ENCODE measurements at places on chromosomes 13 and 19. TPM values are rescaled to one million over a fixed set of nuclear protein-coding genes. Genes with fewer than 3 reads are reported as not detected.

GRCh38 chr19:35264268-35265125 is 4.3 kb upstream of the USF2 start:
- H3K4me1 ChIP-seq = peaks cover 21% of the 10 kb centered on the region
- H3K36me3 ChIP-seq = peaks cover 11% of the 10 kb centered on the region
- no peak overlapping the region for H3K4me3 ChIP-seq
- peak overlapping the region; percentile 74 for H3K27ac ChIP-seq

The C19orf85 gene
- total RNA-seq = not detected

The SGCG gene
- not detected for total RNA-seq

The SSC5D gene
- total RNA-seq = 0.70 TPM

The ZFR2 gene
- 0.23 TPM for total RNA-seq

The CLC gene
- not detected for total RNA-seq

GRCh38 chr13:49023431-49023830 is 47.7 kb downstream of the FNDC3A start:
- H3K27ac ChIP-seq = no peak overlapping the region
- no peak for DNase-seq
- H3K4me1 ChIP-seq = peaks cover 25% of the 10 kb centered on the region
- peaks cover 28% of the 10 kb centered on the region for H3K36me3 ChIP-seq
- no peak overlapping the region for H3K4me3 ChIP-seq
- H3K27me3 ChIP-seq = no peaks in the 10 kb centered on the region

The ZNF665 gene
- 9.3 TPM for total RNA-seq

GRCh38 chr19:28606269-28607032 is 606.5 kb downstream of the UQCRFS1 start:
- H3K27ac ChIP-seq = no peak overlapping the region
- peaks cover 2% of the 10 kb centered on the region for H3K36me3 ChIP-seq
- no peaks in the 10 kb centered on the region for H3K4me1 ChIP-seq
- no peaks in the 10 kb centered on the region for H3K27me3 ChIP-seq
- no peak for DNase-seq

- H3K36me3 ChIP-seq = no peaks in the 10 kb centered on the region
- DNase-seq = no peak
- H3K4me3 ChIP-seq = no peak overlapping the region
Observed at GRCh38 chr13:33230178-33230881, 55.2 kb downstream of the STARD13 start.

The TTC9B gene
- total RNA-seq = not detected

The MBD3L3 gene
- not detected for total RNA-seq

- H3K36me3 ChIP-seq = peaks cover 28% of the 10 kb centered on the region
- H3K27ac ChIP-seq = no peak overlapping the region
- peaks cover 1% of the 10 kb centered on the region for H3K27me3 ChIP-seq
- H3K4me1 ChIP-seq = peaks cover 25% of the 10 kb centered on the region
Observed at GRCh38 chr13:30465343-30465592, 468 bp downstream of the HMGB1 start.

DNA sequence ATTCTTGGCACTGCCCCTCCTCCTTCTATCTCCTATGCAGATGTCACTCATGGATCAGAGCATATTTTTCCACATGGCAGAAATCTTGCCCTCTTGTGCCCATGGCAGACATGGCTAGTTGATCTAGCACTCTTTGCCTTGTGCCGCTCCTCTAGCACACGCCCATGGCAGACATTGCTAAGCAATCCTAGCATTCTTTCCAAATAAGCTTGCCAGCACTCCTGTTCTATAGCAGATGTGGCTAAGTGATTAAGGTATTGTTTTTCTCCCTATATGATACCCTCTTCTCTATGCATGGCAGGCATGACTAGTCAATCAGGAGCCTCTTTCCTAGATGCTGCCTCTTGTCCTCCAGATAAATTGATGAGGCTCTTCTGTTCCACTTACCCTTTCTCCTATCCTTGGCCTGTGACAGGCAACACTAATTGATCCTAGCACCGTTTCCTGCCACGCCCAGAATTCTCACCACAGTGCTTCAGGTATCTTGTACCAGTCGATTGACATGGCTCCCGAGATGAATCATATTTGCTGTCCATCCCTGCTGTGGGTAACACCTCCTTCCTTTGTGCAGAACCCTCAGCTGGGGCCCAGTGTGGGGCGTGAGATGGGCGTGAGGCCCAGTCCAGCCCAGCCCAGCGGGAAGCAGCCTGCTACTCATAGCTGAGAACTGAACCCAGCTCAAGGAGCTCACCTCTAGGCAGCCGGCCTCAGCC is 26.9 kb downstream of the TMED1 start:
- peak; percentile 68 for DNase-seq
- no peak overlapping the region for H3K4me3 ChIP-seq
- peaks cover 26% of the 10 kb centered on the region for H3K4me1 ChIP-seq
- peak overlapping the region; percentile 51 for H3K27ac ChIP-seq
- peaks cover 29% of the 10 kb centered on the region for H3K36me3 ChIP-seq

GRCh38 chr13:97849305-97849704 is 104.2 kb upstream of the IPO5 start:
- DNase-seq = no peak
- H3K27ac ChIP-seq = no peak overlapping the region
- no peak overlapping the region for H3K4me3 ChIP-seq
- peaks cover 12% of the 10 kb centered on the region for H3K27me3 ChIP-seq
- H3K4me1 ChIP-seq = peaks cover 2% of the 10 kb centered on the region

GRCh38 chr19:3492131-3492839 is 8.2 kb downstream of the DOHH start:
- H3K4me1 ChIP-seq = peaks cover 12% of the 10 kb centered on the region
- peaks cover 17% of the 10 kb centered on the region for H3K36me3 ChIP-seq
- H3K27me3 ChIP-seq = no peaks in the 10 kb centered on the region
- no peak overlapping the region for H3K27ac ChIP-seq

DNA sequence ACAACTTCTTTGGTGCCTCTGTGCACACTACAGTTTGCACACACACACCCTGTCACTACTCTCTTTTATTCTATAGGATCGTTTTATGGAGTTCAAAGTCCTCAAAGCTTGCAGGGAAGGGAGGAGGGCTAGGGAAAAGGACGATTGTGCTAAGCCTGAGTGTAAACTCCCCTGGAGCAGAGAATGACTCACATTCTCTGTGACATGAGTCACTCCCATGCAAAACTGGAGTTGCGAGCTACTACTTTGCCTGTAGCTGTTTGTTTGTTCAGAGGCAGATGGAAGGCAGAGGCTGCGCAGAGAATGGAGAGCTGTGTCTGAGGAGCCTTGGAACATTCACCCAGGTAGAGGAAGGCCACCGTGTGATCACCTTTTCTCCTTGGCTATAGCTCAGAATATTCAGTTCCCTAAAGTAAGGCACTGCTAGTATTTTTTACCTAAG is 80.5 kb upstream of the MBNL2 start:
- peak; percentile 30 for DNase-seq
- no peak overlapping the region for H3K4me3 ChIP-seq
- peaks cover 12% of the 10 kb centered on the region for H3K27me3 ChIP-seq
- peaks cover 10% of the 10 kb centered on the region for H3K4me1 ChIP-seq

GRCh38 chr13:104281910-104282309 is 1215.7 kb upstream of the SLC10A2 start:
- no peak for DNase-seq
- H3K36me3 ChIP-seq = no peaks in the 10 kb centered on the region

DNA sequence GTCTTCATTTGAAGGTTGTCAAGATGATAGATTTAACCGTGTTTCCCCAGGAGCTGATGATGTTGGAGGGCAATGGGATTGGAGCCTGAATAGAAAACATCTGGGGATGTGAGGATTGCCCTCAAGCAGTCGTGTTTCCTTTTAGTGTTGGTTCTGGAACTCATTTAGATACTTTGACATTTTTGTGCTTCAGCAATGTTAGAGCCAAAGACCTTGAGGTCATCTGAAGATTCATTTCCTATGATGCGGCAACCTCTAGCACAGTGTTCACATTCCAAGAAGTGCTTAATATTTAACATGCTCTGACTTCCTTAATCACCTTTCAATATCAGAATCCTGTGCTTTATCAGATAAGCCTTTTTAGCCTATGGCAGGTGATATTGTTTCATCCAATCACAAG is 82.7 kb downstream of the SLC10A2 start:
- no peaks in the 10 kb centered on the region for H3K4me1 ChIP-seq
- H3K27ac ChIP-seq = no peak overlapping the region
- no peaks in the 10 kb centered on the region for H3K36me3 ChIP-seq
- no peak for DNase-seq

DNA sequence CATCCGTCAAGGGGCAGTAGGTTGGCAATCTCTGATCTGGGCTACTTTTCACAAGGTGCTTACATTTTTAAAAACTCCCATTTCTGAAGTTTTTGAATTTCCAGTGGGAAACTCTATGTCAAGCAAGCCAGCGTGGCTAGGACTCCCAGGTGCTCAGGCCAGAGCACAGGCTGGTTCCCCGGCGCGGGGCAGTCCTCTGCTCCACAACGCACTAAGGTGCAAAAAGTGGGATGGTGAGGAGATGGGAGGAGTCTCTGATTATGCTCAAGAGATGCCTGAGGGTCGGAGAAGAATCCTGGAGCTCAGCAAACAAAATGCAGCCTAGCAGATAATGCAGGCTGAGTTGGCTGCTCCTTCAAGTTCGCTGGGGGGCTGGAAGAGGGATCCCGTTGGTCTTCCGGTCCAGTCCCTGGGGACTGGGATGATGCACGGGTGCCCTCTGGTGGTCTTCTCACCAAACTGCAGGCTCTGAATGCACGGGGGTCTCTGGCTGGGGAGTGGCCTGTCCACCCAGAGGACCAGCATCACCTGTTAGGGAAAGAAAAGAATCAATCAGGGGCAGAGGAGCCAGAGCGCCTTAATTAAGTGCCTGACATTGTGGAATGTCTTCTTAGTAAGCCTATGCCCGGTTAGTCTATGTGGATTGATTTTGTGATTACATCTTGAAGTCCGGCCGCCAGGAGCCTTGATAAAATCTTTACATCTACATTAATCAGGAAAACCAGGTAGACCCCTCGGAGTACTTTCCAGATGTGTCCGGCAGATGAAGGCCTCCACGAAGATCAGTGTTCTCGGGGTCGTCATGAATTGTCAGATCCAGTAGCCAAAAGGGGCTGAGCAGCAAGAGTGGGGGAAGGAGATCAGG is 244.4 kb upstream of the MAB21L1 start:
- peak; percentile 61 for DNase-seq
- H3K4me1 ChIP-seq = no peaks in the 10 kb centered on the region
- no peaks in the 10 kb centered on the region for H3K36me3 ChIP-seq
- no peak overlapping the region for H3K27ac ChIP-seq
- no peak overlapping the region for H3K4me3 ChIP-seq
- H3K27me3 ChIP-seq = peaks cover 6% of the 10 kb centered on the region

DNA sequence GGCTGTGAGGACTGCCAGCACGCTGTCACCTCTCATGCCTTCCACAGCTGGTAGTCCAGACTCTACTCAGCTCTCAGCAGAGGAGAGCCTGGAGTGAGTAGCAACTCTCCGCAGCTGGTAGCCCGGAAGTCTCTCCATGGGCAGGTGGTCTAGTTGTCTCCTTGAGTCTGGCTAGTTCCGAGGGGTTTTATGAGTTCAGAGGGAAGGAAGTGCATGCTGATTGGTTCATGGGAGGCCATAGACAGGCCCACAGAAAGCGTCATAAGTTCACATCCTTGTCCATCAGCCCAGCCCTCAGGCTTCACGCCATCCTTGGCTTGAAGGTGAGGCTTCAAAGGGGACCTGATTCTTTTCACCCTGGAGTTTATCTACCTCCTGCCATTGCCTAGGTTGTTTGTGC is 2662.4 kb upstream of the PCDH20 start:
- no peaks in the 10 kb centered on the region for H3K27me3 ChIP-seq
- no peak overlapping the region for H3K27ac ChIP-seq
- no peaks in the 10 kb centered on the region for H3K36me3 ChIP-seq
- DNase-seq = no peak

- H3K36me3 ChIP-seq = no peaks in the 10 kb centered on the region
- peak; percentile 62 for DNase-seq
- H3K4me3 ChIP-seq = no peak overlapping the region
Observed at GRCh38 chr13:99151516-99151915, 49.1 kb upstream of the UBAC2 start.

DNA sequence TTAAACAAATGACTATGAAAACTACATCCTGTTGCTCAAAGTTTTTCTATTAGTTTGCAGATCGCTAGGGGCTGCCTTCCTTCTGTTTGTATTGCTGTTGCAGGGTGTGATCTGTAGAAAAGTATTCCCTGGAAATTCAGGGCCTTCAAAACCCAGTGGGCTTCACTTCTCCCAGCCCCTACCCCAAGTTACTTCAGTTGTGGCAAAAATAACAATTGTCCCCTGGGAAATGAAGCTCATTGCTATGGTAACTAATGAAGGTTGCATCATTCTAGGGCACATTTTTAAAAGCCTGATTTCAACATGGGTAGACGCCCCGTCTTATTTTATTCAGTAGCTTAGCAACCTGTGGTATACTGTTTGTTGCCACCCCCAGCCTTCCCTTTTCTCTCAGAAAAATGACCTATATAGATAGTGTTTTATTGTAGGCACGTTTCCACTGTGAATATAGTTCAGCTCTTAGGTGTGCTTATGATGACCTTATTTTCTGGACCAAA is 60.9 kb downstream of the WDFY2 start:
- H3K4me1 ChIP-seq = peaks cover 41% of the 10 kb centered on the region
- peak overlapping the region; percentile 89 for H3K27ac ChIP-seq
- H3K36me3 ChIP-seq = peaks cover 5% of the 10 kb centered on the region
- peak overlapping the region; percentile 15 for H3K4me3 ChIP-seq
- DNase-seq = peak; percentile 47
- no peaks in the 10 kb centered on the region for H3K27me3 ChIP-seq

- H3K27ac ChIP-seq = no peak overlapping the region
- no peaks in the 10 kb centered on the region for H3K4me1 ChIP-seq
- no peak for DNase-seq
- no peak overlapping the region for H3K4me3 ChIP-seq
- peaks cover 59% of the 10 kb centered on the region for H3K27me3 ChIP-seq
Observed at GRCh38 chr19:46132508-46133100, 8.1 kb upstream of the IGFL3 start.

DNA sequence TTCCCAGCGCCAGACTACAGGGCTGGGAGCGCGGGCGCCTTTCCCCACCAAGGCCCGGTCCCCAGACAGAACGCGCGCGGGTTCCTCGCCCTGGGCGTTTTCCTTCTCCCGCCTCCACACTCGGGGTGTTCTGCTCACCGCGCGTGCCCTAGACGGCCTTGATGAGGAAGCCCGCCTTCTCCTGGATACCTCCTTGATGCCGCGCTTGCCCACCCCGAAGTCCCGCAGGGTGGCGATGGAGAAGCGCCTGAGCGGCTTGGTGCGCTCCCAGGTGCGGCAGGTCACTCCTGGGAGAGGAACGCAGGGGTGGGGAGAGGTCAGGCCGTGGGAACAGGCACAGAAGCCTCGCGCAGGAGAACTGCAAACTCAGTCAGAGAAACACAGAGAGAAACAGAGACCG is 34.8 kb downstream of the CYP2B6 start:
- H3K4me3 ChIP-seq = no peak overlapping the region
- no peaks in the 10 kb centered on the region for H3K4me1 ChIP-seq
- no peaks in the 10 kb centered on the region for H3K36me3 ChIP-seq
- H3K27ac ChIP-seq = no peak overlapping the region
